ENCODE measurements at places on chromosomes 11 and 22.
A peak's percentile ranks its signal among the peaks of the same experiment; 100 is the strongest.

DNA sequence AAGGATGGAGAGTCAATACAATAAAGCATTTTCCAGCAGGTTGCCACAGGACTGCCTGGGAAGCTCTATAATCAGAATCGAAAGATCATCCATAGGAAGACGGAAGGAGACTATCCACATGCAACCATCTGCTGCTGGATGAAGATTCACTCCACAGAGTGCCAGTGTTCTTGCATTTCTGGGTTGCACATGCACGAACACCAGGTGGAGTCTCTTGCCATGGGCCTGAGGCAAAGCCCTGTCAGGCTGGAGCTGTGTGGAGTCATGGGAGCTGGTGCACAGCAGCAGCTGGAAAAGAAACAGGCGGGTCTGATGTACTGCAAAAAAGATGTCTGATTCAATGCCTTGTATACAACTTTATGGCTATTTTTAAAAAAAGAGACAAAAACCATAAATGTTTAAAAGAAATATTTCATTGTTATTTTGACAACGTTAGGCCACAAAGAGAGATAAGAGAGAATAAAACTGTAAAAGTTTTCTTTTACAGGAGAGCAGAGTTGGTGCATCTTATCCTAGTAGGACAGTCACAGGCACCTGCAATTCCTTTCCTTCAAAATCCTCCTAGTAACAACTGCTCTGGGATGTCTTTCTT lies 12.9 kb upstream of the FAT3 start:
- DNase-seq: no peak

DNA sequence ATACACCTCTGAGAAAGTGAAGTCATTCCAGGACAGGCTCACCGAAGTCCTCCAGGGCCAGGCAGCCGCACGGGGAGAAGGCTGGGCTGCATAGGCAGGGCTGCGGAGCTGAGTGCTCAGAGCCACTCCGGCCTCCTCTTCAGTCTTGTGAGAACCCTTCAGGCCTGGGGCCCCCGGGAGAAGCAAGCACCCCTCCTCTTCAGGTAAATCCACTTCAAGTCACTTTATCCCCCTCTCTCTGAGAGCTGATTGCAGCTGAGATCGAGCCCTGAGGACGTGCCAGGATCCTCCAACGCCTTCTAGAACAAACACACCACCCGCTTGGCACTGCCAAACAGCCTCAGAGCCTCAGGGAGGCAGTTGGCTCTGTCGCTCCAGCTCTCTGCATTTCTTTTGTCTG lies 1526.3 kb downstream of the BRD1 start:
- DNase-seq: no peak

- DNase-seq: no peak
Observed at GRCh38 chr11:115325523-115325922, 178.7 kb downstream of the CADM1 start.

- no peak for DNase-seq
Observed at GRCh38 chr11:118448294-118448693, 12.0 kb downstream of the KMT2A start.

- DNase-seq: no peak
Observed at GRCh38 chr11:59218893-59219292, 6.2 kb upstream of the MPEG1 start.

GRCh38 chr11:123173040-123173855 lies 21.8 kb downstream of the CLMP start:
- no peak for DNase-seq

DNA sequence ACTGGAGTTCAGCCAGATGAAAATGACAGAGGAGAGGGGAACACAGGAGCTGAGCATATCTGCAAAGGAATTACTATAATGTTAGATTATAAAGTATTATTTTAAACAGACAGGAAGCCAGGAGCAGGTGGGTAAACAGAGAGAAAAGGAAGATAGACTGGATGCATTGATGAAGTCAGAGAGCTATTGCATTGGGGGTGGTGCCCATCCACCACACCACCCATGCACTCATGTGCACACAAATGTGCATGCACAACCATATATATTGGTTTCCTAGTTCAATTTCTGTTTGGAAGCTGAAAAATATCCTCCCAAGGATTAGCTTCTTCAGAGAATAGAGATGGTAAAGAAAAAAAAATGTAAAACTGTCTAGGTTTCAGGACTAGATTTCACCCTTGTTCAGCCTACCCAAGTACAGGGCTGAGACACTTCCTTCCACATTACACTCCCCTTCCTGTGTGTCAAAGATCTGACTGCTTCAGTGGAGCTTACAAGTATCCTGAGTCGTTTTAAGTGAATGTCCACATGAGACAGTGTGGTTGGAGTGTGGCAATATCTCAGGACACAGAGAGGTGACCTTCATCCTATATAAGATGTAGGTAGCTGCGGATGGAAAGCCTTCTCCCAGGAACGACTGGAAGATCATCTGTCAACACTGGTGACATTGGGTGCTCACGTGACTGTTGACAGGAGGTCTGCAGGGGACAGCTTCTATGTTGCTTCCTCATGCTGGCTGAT lies 12.2 kb upstream of the SMPD1 start:
- peak; percentile 43 for DNase-seq

DNA sequence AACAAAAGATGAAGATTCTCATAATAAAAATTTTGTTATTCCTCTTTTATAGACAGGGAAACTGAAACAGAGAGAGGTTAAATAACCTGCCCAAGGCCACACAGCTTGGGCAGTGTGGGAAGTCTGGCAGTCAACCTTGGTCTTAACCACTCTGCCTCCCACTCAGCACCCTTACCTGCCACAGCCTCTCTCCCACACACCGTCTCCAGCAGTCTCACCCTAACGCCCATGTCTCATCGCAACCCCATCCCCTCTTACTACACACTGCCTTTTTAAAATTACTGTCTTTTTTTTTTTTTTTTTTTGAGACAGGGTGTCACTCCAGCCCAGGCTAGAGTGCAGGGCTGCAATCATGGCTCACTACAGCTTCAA lies 25.0 kb downstream of the ARRB1 start:
- no peak for DNase-seq

GRCh38 chr22:36611241-36611976 lies 82.4 kb upstream of the EIF3D start:
- no peak for DNase-seq

DNA sequence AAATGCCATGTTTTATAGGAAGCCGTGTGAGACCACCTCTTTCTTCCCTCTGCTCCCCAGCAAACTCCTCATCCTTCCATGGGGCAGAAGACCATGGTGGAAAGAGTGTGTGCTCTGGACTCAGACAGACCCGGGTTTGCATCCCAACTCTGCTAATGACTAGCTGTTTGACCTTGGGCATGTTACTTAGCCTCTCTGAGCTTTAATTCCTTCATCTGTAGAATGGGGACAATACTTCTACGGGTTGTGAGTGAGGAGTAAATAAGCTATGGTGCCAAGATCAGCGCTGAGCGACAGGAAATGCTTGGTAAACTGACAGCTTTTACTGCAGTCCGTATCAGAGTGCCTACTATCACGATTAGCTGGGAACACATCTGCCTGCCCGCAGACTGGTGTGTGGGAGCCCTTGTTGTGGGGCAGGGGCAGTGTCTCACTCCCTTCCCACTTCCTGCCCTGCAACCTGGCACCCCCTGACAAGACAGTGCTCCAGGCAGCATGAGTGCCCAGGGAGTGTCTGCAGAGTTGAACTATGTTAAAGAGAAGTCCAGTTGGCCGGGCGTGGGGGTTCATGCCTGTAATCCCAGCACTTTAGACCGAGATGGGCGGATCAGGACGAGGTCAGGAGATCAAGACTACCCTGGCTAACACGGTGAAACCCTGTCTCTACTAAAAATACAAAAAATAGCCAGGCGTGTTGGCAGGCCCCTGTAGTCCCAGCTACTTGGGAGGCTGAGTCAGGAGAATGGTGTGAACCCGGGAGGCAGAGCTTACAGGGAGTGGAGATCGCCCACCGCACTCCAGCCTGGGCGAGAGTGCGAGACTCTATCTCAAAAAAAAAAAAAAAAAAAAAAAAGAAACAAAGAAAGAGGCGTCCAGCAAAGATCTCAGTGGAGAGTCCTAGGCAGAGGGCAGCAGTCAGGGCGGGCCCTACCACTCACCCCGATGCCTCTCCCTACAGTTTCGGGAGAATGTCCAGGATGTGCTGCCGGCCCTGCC lies 2.2 kb downstream of the SEC14L2 start:
- DNase-seq: no peak

- peak; percentile 64 for DNase-seq
Observed at GRCh38 chr22:50731811-50732624, 6.0 kb upstream of the ACR start.

GRCh38 chr11:119691701-119692539 lies 37.1 kb downstream of the NECTIN1 start:
- DNase-seq: no peak

DNA sequence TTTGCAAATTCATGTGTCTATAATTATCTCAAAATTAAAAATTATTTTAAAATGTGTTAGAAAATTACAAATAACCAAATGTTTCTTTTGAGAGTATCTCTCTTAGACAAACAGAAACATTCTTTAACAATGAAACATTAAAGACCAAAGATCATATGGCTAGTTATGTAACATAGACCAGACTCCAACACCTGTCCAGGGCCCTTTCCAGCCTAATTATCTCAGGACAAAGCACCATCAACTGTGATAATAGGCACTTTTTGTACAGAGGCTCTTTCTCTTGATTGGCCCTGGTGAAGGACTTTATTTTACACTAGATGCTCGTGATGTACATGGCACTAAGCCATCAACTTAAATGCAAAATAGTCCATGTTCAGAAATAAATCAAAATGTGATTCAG lies 5.0 kb upstream of the PLEKHA7 start:
- no peak for DNase-seq

DNA sequence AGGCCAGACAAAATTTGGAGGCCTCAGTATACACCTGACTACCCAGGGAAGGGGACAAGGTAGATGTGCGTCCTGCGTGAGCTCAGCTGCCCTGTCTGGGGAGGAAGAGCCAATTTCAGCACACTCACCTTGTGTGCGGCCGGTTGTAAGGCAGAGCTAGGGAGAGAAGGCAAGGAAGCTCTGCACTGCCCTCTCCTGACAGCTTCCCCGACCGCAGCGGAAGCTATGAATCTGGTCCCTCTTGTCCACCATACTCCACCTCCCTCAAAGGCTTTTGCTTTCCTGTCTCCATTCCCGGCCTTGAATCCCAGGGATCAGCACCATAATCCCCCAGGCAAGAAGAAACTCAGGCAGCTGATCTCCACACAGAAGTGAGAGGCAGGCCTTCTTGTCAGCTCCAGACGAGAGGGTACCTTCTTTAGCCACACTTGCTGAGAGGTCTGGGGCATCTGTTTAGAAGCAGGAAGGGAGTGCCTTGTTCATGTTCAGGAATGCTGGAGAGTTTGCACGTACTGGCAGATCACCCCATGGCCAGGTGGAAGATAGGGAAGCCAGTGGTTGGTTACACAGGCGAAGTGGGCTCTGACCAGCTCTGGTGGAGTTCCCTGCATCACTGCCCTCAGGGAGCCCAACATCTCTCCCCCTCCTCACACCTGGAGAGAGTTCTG lies 62.5 kb downstream of the FEZ1 start:
- DNase-seq: no peak

DNA sequence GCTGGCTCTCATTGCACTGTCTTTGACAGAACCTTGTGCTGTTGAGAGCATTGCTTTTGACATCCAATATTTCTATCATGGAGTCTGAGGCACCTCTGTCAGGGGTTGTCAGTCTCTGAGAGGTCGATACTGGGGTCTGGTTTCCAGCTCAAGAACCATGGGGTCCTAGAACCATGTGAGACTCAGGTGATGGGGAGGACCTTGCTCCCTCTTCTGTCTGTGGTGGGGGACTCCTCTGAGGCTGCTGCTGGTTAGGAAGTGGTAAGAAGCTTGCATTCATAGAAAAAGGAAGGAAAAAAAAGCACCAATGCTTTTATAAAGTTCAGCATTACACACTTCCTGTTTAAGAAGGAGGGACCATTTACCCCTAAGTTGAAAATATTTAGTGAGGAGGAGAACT lies 91.8 kb upstream of the CD44 start:
- DNase-seq: peak; percentile 90

DNA sequence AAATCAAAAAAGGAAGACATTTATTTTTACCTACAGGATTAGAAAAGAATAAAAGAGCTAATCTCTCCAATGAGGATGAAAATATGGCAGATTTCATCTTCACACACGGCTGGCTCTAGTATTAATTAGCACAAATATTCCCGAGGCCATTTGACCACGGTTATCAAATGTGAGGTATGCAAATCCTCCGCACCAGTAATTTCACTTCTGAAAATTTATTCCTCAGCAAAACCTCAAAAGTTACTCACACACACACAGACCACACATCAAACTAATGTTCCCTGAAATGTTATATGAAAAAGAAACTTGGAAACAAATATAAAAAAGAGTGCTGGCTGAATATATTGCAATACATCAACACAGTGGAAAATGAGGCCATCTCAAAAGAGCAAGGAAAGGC lies 32.8 kb downstream of the CELSR1 start:
- no peak for DNase-seq

DNA sequence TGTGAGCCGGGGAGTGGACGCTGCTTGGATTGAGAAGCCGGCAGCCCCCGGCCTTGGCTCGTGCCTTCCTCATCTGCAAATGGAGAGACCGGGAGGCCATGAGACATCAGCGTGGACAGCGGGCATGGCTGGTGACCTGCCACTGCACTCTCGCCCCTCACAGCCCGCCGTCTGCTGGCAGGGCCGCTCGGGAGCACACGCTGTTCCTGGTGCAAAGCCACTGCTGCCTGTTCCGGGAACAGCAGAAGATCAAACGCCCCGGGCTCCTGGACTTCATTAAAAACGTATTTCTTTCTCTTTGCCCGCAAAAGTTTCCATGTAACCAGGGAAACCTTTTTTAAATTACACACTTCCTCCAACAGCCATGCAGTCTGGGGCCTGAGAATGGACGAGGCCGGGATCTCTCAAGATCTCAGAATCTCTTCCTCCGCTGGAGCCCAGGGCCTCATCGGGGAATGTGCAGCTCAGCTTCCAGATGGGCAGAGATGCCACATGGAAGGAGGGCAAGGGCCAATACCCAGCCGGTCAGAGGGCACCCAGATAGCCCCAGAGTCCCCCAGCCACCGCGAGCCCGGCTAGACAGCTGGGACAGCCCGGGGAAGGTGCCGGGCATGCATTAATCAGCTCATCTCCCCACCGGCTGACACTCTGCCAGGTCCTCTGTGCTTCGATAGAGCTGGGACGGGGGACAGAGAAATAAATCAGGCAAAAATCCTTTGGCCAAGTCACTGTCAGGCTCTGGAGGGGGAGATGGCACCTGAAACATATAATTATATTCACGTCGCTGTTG lies 62.8 kb upstream of the PRR5 start:
- DNase-seq: no peak

DNA sequence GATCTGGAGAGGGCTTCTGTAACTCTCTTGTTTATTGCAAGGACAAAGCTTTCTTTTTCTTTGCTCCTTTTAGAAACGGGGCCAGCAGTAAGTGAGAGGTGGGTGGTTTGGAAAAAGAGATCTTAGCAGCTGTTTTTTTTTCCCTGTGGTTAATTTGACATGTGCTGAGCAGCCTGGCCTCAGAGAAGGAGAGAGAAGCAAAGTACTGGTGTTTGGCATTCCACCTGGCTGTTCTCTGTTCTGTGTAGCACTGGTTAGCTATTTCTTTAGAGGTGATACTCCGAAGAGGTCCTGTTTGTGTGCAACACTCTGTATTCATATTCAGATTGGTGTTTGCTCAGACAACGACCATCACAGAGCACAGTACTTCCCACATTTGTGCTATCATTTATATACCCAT lies 80.8 kb upstream of the SORL1-AS1 start:
- DNase-seq: no peak

GRCh38 chr11:106322106-106322505 lies 244.6 kb downstream of the AASDHPPT start:
- DNase-seq: no peak

Measured in naive thymus-derived CD8-positive, alpha-beta T cell (primary cell).